H1 (cell line): ENCODE measurements at places on chromosomes 16 and 17. TPM values are rescaled to one million over a fixed set of nuclear protein-coding genes. Genes with fewer than 3 reads are reported as not detected.

- no peak for DNase-seq
Measured at GRCh38 chr16:80607204-80607603, 66.4 kb downstream of the DYNLRB2 start.

Gene TEKT5
- polyA plus RNA-seq, result 0.24 and 0.95 TPM in 2 replicates

Gene CASKIN1
- polyA plus RNA-seq, result 1.2 and 2.7 TPM in 2 replicates

- DNase-seq, result no peak
Measured at GRCh38 chr16:62149631-62150030, 113.4 kb upstream of the CDH8 start.

DNA sequence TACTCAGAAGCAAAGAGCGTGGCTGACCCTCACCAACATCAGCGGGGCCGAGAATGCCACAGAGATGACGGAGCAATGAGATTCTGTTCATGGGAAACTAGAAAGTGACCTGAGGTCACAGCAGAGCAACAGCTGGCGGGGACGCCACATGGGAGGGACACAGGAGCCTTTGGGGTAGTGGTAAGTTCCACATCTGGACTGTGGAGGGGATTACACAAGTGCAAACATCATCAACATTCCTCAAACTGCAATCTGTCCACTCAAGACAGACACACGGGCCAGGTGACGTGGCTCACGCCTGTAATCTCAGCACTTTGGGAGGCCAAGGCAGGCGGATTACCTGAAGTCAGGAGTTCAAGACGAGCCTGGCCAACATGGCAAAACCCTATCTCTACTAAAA lies 11.2 kb downstream of the HAGH start:
- DNase-seq, result no peak

Gene HSPB9
- 0.25 and 0.27 TPM in 2 replicates for polyA plus RNA-seq

GRCh38 chr17:50100480-50100883 lies 5.3 kb downstream of the PDK2 start:
- DNase-seq, result no peak

Gene JUP
- polyA plus RNA-seq, result 62.8 and 125 TPM in 2 replicates

GRCh38 chr17:28726226-28726626 lies at the start of gene TLCD1:
TLCD1 (minus strand) TSS chr17:28726233; CDS start chr17:28726097, 136 bp downstream.
- DNase-seq, result no peak

- DNase-seq, result peak; percentile 68
Measured at GRCh38 chr16:19886073-19886941, 1.7 kb upstream of the GPRC5B start.

- no peak for DNase-seq
Measured at GRCh38 chr17:79414063-79414792, 196.6 kb downstream of the RBFOX3 start.

DNA sequence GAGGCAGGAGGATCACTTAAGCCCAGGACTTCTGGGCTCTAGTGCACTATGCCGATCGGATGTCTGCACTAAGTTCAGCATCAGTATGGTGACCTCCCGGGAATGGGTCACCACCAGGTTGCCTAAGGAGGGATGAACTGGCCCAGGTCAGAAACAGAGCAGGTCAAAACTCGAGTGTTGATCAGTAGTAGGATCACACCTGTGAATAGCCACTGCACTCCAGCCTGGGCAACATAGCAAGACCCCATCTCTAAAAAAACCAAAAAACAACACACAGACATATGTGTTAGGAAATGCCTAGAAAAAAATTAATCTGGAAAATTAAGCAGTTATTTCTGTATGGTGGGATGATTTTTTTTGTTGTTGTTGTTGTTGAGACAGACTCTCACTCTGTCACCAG lies 127.0 kb downstream of the RAB11FIP4 start:
- DNase-seq, result no peak

DNA sequence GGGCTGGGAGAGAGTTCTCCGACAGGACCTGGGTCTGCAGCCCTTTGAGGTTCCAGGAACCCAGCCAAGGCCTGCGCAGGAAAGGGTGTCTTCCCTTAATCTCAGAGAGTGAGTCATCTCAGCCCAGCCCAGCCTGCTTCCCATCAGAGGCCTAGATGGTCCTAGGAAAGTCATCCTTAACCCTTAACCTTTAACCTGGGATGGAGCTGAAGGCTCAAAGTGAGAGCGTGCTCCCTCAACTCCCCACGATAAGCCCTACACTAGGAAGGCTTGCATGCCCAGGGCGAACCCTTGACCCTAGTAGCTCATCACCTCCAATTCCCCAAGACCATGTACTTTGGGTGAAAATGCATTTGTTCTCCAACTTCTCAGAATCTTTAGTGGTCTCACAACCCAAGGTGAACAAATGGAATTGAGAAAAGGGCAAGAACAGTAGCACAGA lies 4.8 kb upstream of the ATXN7L3 start:
- DNase-seq, result no peak

- DNase-seq, result peak; percentile 71
Measured at GRCh38 chr17:49890077-49890821, 42.4 kb upstream of the TAC4 start.

DNA sequence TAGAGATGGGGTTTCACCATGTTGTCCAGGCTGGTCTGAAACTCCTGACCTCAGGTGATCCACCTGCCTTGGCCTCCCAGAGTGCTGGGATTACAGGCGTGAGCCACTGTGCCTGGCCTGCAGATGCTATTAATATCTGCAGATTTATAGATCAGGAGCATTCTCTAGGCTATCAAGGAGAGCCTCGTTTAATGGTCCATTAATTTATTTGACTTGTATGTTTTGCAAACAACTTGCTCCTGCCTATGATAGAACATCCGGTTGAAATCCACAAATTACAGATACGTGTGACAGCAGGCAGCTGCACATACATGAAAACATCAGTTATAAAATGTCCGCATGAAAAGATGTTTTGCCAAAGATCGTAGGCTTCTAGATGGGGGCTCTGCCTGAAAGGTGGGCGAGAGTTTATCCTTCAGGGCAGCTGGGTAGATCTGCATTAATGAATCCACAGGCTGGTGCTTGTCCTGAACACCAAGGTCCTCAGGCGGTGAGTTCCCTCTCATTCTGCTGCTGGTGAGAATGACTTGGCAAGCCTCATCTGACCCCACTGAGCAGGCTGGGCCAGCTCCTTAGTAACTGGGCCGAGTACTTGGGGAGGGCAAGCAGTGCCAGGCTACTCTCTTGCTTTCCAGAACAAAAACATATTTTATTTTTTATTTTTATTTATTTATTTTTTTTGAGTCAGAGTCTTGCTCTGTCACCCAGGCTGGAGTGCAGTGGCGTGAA lies 37.1 kb upstream of the MGAT5B start:
- no peak for DNase-seq

Gene CDH11
- 3.3 and 6.7 TPM in 2 replicates for polyA plus RNA-seq

Gene SLC12A3
- 0.03 TPM in 1 of 2 replicates, not detected in the other for polyA plus RNA-seq

DNA sequence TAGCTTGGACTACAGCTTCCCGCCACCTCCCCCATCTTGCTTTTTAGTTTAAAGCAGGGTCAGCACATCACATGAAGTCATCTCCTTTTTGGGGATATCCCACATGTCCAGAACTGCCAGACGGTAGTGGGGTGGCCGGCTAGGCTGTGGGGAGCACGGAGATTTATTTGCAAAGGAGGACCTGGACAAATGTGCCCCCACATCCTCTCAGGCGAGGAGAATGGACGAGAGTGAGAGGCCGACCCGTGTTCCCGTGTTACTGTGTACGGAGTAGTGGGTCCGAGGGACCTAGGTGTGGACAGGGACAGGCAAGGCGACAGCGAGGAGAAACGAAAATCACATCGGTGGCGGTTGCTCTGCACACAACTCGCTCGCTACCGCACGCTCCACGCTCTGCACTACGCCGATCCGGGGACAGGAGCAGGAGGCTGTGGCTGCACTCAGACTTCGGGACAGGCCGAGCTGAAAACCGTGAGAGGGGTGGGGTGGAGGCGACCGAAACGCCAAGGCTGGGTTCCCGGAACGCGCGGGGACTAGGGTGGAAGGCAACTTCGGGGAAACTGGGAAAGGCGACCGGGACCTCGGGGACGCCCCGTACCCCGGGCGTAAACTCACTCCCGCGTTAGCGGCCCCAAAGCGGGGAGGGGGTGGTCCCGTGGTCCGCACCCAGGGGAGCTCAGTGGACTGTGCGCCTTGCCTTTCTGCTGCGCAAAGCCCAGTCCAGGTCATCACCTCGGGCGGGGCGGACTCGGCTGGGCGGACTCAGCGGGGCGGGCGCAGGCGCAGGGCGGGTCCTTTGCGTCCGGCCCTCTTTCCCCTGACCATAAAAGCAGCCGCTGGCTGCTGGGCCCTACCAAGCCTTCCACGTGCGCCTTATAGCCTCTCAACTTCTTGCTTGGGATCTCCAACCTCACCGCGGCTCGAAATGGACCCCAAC lies at the start of gene MT1A:
Gene MT1A, plus strand, starts transcription at position 853 of the 937 bp plus-strand sequence. Its CDS starts 73 bp downstream, at position 926.
- peak; percentile 81 for DNase-seq

DNA sequence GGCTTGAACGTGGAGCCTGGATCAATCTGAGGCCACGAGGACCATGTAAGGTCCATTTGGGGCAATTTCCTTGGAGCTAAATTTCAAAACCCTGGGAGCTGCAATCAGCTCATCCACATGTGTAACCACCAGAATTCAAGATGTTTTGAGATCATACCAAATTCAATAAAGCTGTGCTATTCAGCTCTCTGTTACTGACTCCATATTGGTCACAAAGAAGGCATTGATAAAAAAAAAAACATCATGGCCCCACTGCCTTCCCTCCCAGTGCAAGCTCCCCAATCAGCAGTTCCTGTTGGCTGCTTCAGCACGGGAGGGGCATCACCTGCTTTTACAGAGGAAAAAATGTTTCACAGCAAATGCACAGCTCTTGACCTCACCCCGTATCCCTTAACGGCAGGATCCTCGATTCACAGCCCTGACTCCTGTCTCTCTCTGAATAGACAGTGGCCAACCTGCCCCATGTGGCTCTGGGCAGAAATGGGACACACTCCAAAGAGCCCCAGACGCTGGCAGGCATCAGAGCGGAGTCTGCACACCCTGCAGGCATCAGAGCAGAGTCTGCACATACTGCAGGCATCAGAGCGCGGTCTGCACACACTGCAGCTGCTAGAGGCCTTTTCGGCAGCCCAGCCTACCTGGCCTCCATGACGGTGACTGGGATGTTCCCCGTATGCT lies 37.1 kb downstream of the FANCA start:
- no peak for DNase-seq

DNA sequence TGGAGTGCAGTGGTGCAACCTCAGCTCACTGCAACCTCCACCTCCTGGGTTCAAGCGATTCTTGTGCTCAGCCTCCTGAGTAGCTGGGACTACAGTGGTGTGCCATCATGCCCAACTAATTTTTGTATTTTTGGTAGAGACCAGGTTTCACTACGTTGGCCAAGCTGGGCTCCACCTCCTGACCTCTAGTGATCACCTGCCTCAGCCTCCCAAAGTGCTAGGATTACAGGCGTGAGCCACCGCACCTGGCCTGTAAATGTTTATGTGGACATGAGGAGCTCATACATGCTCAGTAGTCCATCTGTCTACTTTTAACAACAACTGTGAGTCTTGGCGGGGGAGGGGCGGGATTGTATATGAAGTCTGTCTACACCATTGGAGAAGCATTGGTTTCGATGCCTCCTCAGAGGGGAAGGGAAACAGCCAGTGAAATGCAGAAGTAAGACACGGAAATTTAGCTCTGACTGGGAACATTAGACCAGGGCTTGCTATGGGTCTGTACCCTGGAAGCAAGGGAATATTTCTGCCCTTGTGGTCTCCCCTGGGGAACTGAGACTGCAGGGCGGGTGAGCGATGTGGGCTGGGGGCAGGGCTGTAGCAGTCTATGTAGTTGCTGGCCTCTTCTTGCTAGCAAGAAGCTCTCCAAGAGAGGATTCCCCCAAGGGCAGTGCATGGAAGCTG lies 9.3 kb downstream of the NUBP1 start:
- DNase-seq, result no peak

DNA sequence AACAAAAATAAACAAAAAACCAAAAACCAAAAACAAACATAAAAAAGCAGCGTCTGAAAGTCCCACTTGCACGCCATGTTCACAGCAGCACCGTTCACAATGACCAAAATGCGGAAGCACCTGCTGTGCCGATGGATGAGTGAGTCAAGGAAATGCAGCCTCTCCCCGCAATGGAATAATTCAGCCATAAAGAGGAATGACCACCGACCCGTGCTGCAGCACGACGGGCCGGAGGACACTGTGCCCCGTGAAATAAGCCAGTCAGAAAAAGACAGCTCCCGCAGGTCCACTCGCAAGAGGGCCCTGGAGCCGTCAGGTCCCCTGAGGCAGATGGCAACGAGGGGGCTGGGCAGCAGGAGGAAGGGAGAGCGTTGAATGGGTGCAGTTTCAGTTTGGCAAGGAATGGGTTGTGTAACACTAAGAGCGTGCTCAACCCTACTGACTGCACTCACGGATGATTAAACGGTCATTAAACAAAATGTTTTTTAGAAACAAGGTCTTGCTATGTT lies 5.1 kb downstream of the CLCN7 start:
- DNase-seq, result no peak

DNA sequence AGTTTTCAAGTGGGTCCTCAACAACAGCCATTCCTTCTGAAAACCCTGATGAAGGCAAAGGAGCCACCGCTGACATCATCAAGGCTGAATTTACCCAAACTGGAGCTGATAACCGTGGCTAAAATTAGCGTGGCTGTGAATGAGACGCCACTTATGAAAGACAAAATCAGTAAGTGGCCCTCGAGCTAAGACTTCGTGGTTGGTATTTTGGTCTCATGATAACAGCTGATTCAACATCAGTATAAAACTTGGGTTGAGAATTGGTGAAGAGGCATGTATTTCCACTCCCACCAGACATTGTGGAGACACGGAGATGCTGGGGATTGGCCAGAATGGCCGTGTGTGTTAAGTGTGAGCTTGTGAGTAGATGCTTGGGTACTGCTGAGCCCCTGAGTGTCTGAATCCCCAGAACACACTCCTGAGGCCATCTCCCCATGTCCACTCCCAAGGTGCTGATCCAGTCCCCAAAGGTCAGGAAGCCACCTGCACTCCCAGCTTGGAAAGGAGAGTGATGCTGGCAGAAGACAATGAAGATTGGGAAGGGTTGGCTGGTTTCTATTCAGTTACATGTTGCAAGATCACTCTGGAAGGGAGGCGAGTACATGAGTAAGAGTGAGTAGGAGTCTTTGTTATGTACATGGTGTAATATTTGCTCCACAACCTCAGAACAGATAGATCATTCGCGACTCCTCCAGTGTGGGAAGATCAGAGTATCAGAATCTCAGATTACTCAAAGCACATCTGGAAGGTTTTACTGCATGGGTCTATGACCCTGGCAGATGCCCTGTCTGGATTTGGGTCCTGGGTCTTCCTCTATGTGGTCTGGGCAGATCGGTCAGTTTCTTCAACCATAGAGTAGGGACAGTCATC lies 207.7 kb downstream of the HS3ST3A1 start:
- no peak for DNase-seq

GRCh38 chr16:6605490-6605889 lies 727.2 kb upstream of the RBFOX1 start:
- no peak for DNase-seq

GRCh38 chr16:30063893-30064728 lies 1.4 kb upstream of the ALDOA start:
- DNase-seq, result peak; percentile 77

- DNase-seq, result no peak
Measured at GRCh38 chr17:79691931-79692330, 38.8 kb upstream of the ENPP7 start.

- no peak for DNase-seq
Measured at GRCh38 chr16:78669994-78670393, 570.5 kb downstream of the WWOX start.

- DNase-seq, result peak; percentile 70
Measured at GRCh38 chr17:49407981-49408501, 6.6 kb downstream of the PHB1 start.

Gene CSH1
- 0.12 and 0.16 TPM in 2 replicates for polyA plus RNA-seq

Gene RNF151
- polyA plus RNA-seq, result 0.17 TPM in 1 of 2 replicates, not detected in the other

GRCh38 chr17:75238684-75239191 lies 22.7 kb downstream of the GGA3 start:
- DNase-seq, result no peak
